ENCODE measurements at places on chromosomes 7 and 10.

DNA sequence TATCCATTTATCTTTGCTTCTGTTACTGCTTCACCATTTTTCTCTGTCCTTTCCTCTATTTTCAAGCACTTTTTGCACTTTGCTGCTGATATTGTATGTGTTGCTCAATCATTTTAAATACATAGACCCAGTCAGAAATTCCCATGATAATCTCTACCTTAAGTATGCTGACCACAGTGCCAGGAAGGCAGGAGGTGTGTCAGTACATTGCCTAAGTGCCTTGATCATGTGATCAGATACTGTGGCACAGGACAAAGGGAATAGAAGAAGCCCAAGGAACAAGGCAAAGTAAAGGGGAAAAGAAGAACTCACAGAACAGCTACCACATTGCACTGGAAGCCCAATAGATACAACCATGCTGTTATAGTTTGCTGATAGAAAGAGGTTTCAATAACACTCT, 53.7 kb upstream of the CD36 start:
- DNase-seq = peak; percentile 54

DNA sequence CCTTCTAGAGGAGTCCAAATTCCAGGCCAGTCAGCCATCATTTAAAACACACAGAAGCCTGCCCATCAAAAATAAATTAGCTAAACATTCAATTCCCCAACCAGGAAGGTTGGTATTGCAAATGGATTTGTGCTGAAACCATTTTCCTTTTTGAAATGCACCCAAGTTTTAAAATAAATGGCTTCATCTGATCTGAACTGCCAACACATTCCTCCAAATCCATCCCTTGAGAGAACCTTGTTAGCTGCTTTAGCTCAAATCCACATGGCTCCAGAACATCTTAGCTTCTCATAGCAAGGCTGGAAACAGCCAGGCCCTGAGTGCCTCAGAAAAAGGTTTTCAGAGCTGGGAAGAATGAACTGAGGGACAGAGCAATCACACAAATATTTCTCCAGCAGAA, 306.3 kb downstream of the FZD1 start:
- DNase-seq = no peak

GRCh38 chr7:147570390-147570789, 1020.2 kb upstream of the C7orf33 start:
- DNase-seq = no peak

GRCh38 chr7:142420554-142421362, 162.9 kb upstream of the PRSS58 start:
- peak; percentile 60 for DNase-seq

DNA sequence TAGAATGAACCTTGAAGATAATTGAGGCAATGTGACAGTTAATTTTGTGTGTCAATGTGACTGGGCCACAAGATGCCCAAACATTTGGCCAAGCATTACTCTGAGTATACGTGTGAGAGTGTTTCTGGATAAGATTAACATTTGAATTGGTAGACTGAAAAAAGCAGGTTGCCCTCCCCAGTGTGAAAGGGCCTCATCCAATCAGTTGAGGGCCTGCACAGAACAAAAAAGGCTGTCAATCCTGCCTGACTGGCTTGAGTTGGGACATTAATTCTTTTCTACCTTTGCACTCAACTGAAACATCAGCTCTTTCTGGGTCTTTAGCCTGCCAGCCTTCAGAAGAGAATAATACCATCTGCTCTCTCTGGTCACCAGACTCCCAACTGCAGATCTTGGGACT, 56.6 kb upstream of the PDE1C start:
- DNase-seq = no peak

DNA sequence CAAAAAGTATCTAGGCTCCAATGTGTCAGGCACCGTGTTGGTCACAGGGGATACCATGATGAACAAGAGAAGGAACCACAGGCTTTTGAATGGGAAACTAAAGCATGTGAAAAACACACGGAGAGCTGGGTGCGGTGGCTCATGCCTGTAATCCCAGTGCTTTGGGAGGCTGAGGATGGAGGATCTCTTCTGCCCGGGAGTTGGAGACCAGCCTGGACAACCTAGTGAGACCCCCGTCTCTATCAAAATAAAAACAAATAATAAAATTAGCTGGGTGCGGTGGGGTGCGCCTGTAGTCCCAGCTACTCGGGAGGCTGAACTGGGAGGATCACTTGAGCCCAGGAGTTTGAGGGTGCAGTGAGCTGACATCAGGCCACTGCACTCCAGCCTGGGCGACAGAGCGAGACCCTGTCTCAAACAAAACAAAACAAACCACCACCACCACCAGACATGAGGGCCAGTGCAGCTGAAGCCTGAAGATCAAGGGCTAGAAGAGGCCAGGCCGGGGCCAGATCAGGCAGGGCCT, 611 bp upstream of the COPS6 start:
- DNase-seq = no peak

- DNase-seq = no peak
Observed at GRCh38 chr10:58508316-58508715, 4.4 kb upstream of the BICC1 start.

GRCh38 chr7:140300243-140301136, 97.8 kb downstream of the SLC37A3 start:
- peak; percentile 85 for DNase-seq

All from NB4 (cell line).